ENCODE measurements at places on chromosomes 2 and 18. TPM values are rescaled to one million over a fixed set of nuclear protein-coding genes. Genes with fewer than 3 reads are reported as not detected.

DNA sequence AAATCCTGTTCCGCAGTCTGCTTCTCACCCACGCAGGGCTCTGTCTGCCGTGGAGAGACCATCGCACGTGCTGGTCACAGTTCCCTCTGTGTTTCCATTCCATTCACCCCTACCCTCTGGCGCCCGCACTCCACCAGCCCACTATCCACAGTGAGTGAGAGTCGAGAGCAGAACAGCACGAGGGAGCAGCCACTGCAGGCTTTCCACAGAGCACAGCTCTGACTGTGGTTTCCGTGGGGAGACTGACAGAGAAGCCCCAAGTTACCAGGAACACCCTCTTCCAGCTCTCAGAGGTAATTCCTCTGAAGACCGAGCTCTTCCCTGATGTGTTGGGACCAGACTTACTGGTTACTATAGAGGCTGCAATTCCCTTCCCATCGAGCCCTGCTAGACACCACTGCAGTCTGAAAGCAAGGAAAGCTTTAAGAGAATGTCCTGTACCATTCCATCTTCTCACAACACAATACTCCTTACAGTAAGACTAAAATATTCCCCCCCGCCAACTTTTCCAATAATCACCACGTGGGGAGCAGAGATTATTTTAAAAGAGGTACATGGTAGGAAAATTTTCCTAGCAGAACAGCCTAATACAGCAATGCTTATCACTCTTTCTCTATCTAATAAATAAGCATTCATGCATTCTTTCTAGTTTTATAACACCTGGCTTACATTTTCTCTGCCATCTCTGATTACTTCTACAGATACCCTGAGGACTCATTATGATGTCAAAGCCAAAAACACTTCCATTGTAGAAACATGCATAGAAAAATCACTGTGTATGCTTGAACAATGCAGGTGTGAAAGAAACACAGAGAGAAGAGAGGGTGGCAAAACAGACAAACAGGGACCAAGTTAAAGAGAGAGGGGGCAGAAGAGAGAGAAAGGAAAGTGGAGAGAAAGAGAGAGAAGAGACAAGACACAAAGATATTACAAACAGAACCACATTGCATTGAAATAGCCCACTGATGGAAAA is 4.7 kb downstream of the MYT1L start:
- no peak for DNase-seq

Gene SCN9A
- total RNA-seq, result 0.12 TPM

- DNase-seq, result peak; percentile 9
Observed at GRCh38 chr2:130756053-130756873, 923 bp downstream of the AMER3 start.

- peak; percentile 40 for DNase-seq
Observed at GRCh38 chr2:55761526-55761925, 67.9 kb upstream of the PNPT1 start.

DNA sequence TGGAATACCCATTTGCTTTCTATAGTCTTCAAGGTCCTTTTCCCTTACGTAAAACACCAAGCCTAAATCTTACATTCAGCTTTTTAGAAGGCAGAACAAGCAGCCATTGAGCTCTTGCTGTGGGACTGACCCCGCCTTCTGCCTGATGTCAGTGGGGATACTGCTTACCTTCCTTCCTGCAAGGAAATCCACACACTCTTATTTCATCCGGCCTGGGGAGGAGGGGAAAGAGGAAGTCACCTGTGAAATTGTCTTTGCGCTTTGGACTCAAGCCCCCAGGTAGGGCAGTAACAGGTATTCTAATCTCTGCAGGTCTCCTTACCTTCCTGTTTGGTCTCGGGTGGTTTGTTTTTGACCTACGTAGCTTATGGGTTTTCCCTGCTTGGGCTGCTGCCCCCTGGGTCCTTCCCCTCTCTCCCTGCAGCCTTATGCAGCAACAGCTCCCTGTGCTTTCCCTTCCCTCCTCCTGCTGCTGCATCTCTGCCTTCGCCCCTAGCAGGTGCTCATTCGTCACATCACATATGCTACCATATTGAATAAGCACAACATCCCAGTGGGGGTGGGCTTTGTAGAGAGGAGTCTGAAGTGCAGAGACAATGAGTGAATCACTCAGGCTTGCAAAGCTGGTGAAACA is 402.5 kb upstream of the TRIB2 start:
- DNase-seq, result no peak

DNA sequence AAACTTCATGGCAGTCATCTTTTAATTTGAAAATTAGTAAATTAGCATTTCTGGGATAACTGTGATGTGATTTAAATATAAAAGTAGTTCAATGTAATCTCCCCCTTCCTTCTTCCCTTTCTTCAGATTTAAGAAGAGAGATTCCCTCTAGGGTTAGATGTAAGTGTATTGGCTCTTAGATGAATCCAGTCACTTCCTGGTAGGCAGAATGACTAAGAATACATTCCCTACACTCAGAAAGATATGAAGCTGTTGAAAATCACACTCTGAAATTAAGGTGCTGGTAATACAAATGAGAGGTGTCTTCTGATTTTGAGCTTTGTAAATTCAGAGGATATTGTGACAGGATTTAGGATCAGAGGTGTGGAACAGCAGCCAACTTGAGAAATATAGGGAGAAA is 71.6 kb downstream of the TDRD15 start:
- no peak for DNase-seq

- no peak for DNase-seq
Observed at GRCh38 chr2:52857722-52858121, 909.9 kb upstream of the CHAC2 start.

Gene ANKRD36B
- 20.2 TPM for total RNA-seq

- DNase-seq, result no peak
Observed at GRCh38 chr2:9690716-9691498, 60.1 kb upstream of the YWHAQ start.

Gene BBS5
- 3.1 TPM for total RNA-seq

DNA sequence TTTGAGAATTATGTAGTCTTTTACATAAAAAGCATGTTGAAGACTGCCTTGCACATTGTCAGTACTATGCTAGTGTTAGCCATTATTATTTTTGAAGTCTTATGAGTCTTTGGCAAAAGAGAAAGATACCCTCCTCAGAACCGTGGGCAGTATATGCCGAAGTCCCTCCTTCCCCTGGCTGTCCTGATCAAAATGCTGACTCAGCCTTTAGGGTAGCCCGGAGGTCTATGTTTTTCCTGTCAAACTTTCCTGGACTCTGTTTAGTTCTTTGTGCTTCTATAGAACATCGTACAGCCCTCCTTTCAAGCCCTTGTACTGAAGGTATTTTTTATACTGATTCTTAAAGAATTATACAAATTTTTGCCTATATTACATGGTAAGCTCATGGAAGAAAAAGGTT is 264.7 kb upstream of the ATP5MC3 start:
- DNase-seq, result no peak

GRCh38 chr2:46644690-46645385 is 165.5 kb downstream of the TMEM247 start:
- no peak for DNase-seq
